Activated naive CD4-positive, alpha-beta T cell (primary cell): ENCODE measurements at places on chromosomes 3 and 15.

DNA sequence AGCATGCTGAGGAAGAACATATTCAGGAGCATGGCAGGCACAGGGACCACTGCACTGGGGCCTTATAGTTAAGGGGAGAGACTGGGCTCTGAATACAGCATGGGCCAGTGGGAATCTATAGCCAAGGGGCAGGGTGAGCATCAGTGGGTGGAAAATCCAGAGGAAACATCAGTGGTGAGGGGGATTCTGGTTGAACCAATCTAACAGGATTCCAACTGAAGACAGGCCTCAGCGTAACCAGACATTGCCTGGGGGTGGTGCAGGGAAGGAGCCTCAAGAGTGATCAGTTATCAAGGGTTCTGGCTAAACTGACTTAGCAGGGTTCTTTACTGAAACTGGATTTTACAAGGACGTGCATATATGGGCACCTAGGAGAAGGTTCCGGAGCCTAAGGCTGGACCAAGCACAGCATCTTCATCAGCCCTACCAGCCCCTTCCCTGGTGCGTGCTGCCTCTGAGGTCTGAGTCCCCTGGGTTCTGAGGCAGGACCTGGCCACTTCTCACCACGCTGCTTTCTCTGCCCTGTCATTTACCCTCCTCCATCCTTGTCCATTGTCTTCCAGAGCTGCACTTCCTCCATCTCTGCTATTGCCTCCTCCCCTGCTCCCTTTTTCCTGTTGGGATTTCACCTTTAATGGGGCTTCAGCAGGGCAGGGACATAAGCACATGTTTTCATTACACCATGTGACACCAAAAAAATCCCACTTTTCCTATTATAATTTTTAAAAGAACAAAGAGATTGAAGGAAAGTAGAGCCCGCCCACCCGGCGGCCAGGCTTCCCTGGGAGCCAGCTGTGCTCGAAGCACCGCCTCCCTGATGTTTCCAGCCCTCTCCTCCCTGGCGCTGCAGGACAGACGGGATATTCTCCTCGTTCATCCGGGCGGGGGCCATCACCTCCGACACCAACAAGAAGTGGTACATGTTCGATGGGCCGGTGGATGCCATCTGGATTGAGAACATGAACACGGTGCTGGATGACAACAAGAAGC, 52.1 kb downstream of the DNAH1 start:
- DNase-seq, result no peak

DNA sequence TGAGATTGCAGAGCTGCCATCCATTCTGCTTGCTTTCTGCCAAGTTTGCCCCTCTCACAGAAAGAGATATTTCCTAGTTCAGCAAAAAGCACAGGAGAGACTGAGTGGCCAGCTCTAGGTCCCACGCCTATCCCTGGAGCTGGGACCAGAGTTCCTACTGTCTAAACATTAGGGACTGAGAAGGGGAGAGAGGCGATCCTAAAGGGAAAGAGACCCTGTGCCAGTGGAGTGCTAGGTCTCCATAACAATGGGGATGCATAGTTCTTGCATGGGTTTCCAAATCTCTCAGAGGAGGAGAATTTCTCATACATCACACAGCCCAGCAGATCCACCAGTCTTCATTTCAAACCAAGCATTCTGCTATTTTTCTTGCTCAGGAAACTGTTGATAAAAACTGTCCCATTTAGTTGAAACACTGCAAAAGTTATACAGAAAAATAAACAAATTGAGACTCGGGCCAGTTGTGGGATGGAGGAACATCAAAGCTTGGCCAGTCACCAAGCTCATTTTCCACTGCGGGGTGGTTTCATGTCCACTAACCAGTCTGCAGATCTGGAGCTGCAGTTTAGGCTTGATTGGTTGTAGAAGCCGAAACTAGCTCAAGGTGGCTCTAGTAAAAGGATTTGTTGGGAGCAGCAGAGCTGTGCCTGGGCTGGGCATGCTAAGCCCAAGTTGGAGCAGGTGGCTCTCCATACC, 62.7 kb downstream of the EEFSEC start:
- DNase-seq, result no peak

DNA sequence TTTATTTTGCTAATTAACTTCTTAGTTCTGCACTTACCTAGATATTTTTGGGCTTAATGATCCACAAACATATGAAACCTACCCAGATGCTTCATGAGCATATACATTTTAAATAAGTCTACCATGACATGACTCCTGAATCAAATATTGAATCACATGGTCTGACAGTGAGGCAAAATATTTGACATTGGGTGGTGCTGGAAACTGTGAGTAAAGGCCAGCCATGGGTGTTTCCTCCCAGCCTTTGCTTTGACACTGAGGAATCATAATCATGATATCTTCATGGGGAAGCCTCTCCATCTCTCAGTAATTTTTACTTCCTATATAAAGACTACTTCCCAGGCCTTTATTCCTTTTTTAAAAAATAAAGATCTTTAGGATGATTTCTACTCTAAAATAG, 22.8 kb upstream of the SSR3 start:
- DNase-seq, result no peak

DNA sequence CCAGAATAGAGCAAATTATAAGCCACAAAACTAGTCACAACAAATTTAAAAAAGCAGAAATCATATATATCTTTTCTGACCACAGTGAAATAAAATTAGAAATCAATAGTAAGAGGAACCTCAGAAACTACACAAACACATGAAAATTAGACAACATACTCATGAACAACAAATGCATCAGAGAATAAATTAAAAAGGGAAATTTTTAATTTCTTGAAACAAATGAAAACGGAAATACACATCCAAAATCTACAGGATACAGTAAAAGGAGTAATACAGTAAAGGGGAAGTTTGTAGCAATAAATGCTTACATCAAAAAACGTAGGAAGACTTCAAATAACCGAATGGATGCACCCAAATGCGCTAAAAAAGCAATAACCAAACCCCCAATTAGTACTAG, 19.2 kb downstream of the NME9 start:
- DNase-seq, result no peak

DNA sequence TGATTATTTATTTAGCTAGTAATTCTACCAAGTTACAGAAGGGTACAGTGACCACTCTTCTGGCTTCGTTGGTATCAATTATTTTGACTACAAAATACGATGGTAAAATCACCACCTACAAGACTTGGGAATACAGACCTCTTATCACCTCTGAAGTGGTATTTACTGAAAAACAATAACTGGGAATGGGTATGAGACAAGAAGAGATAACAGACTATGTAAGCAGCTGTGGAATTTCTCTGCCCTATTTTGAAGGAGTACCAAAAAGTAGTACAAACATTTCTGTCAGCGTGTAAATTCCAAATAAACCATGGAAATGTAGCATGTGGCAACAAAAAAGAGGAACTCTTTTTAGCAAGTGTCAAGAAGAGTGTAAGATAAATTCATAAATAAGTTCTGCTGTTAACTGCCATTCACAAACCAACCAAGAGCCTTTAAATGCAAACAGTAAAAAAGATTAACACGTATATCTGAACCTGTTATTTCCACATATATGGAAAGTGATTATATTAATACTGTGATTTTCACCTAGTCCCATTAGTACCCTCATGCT, 77.0 kb upstream of the SLC12A8 start:
- no peak for DNase-seq

GRCh38 chr3:42486814-42487565, 15.5 kb upstream of the VIPR1 start:
- DNase-seq, result no peak

GRCh38 chr3:143559296-143559695, 289.0 kb downstream of the SLC9A9 start:
- DNase-seq, result no peak

GRCh38 chr15:70463453-70463834, 299.9 kb downstream of the UACA start:
- DNase-seq, result no peak

GRCh38 chr3:197375001-197375441, 76.6 kb upstream of the DLG1 start:
- no peak for DNase-seq

DNA sequence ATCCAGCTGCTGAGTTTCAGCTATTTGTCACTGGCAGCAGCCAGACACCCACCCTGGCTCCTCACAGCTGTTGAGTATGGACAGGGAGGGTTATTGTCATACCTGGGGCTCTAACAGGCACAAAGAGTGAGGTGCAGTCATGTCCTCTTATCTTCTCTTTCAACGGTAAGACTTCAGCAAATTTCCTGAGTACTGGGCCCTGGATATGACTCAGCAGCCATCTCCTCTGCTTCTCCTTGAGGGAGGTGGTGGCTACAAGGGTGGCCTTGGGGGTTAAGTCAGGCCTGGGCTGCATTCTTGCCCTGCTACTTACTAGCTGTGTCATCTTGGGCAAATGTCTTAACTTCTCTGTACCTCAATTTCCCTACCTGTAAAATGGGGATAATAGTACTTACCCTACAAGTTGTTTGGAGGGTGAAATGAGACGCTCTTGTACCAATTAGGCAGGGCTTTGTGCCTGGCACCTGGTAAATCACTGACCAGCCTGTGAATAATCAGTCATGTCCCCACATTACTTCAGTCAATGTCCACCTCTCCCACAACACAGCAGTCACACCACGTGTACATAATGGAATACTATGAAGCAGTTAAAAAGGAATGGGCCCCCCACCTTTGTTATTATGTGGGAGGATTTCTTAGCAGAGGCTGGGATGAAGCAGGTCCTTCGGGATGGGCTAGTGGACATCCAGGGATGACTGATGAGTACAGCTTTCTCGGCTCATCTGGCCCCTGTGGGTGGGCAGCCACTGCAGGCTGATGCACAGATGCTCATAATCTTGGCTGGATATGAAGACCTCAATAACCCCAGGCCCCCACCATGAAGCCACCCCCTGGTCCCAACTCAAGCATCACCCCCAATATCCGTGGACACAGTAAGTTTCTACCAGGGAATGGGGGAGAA, 528.8 kb downstream of the SHQ1 start:
- DNase-seq, result no peak

- DNase-seq, result no peak
These were observed 78.1 kb downstream of the HERC2 start for GRCh38 chr15:28243901-28244300.

GRCh38 chr3:28612232-28612631, 263.6 kb upstream of the AZI2 start:
- no peak for DNase-seq

GRCh38 chr3:56131974-56132590, 336.2 kb downstream of the ERC2 start:
- no peak for DNase-seq

DNA sequence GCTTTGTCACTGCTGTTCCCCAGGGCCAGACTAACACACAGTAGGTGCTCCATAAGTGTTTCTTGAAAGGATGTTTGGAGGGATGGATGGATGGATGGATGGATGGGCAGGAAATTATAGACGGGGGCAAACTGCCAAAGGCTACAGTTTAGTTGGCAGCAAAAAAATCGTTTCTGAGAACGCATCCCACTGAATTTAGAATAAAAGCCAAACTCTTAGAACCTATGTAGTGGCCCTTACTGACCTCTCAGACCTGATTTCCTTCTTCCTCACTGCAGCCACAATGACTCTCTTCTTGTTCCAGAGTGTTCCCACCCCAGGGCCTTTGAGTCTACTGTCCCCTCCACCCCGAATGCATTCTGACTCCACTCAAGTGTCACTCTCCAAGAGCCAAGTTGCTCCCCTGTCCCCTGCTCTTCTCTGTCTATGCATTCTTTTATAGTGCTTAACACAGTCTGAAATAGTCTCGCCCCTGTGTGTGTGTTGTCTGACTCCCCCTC, 5.2 kb upstream of the GATA2 start:
- no peak for DNase-seq

DNA sequence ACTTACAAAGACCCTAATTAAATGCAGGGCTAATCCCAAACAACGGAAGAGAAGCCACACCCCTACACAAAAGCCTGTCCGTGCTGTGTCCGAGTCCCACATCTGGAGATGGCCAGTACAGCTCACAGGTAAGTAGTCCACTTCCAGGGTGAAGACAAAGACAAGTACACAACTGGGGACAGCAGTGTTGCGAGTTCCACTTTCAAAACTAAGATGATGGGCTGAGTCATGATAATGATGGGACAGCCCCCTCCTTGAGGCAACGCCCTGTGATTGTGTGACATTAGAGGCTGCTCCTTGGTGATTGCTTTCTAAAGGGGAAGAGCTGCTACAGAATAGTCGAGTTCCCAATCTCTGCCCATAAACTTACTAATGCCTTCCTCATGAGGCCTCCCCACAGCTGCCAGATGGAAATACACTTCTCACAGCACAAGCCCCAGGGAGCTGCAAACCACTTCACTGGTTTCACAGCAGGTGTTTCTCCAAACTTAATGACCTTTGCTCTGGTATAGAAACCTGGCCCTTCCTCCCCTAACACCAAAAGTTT, 27.6 kb downstream of the RFT1 start:
- DNase-seq, result no peak

DNA sequence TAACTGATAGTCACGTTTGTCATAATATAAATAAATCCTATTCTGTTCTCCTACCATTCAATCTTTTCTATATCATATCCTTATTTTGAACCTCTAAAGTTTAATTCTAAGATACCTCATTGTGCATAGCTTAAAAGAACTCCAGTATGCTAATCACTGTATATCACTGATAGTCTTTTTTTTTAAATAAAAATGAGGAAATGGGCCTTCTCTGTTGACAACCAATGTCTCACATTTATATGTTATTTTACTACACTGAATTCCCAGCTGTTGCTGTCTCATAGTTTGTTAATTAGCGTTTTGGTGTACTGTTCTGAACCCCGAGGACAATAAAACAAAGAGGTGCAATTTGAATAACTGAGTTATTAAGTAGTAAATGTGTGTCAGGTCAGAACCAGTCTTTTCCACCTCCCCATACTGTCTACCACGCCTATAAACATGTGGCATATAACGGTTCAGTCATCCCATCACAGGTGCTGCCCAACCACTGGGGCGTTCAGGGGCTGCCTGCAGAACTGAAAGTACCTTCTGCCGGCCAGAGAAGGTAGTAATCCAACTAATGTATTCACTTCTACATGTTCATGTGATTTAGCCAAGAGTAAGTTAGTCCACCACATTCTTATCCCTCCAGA, 14.9 kb downstream of the CBLB start:
- no peak for DNase-seq

- no peak for DNase-seq
These were observed 5.2 kb upstream of the CTXN2 start for GRCh38 chr15:48186271-48186670.

GRCh38 chr15:73937296-73937695, 11.0 kb downstream of the LOXL1 start:
- no peak for DNase-seq

DNA sequence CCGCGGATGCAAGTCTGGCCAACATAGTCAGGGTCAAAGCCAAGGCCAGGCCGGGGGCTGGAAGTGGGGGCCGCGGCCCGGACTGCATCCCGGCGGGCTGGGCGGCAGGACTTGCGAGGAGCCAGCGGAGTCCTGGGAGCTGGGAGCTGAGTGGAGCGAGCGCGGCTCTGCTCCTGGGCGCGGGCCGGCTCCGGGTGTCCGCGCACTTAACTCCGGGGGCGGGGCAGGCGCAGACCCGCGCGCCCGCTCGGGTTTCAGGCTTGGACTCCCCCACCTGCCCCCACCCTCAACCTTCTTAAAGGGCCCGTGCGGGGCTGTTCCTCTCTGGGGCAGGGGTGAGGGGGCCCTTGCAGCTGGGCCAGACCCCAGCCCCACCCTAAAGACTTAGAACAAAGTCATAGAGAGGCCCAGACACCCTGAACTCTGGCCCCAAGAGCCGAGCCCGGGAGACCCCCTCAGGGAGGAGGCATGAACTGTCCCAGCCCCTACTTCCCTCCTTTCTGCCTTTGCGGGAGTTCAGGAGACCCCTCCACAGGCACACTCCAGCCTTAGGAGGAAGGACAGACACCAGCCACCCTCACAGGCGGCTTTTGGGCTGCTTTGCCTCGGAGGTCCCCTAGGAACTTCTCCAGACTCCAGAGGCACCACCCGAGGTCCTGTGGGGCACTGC, at the start of gene CSPG4:
Gene CSPG4, minus strand, starts transcription at position 181 of the 670 bp plus-strand sequence. Its CDS starts 93 bp downstream, at position 88.
- DNase-seq, result no peak
